ENCODE measurements at places on chromosomes 3 and 15.

GRCh38 chr3:159805411-159805772 lies 183.2 kb upstream of the IL12A start:
- DNase-seq = no peak

- DNase-seq = no peak
Observed at GRCh38 chr3:47404955-47405790, 24.4 kb downstream of the PTPN23 start.

DNA sequence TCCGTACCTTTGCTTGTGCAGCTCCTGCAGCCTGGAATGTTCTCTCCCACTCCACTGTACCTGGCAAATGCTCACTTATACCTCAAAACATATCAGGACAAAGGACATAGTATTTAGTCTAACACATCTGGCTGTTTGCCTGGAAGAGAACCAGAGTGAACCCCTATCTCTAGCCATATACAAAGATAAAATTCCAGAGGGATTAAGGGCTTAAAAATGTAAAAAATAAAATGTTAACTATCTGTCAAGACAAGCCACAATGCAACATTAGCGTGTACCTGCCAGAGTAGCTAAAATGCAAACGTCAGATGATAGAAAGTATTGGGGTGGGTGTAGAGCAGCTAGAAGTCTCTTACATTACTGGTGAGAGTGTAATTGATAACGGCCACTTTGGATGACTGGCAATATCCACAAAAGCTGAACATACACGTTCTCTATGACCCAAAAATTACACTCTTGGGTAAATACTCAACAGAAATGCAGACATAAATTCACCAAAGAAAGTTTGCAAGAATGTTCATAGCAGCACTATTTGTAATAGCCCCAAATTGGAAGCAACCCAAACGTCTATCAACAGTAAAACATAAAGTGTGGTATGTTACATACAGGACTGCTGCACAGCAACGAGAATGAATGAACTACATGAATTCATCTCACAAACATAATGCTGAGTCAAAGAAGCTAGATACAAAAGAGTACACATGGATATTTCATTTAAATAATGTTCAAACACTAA lies 18.2 kb upstream of the ADPGK start:
- DNase-seq = no peak

- no peak for DNase-seq
Observed at GRCh38 chr3:186665625-186666188, at the start of gene HRG. Gene HRG (plus strand): TSS chr3:186666014. CDS start chr3:186666032, 18 bp downstream.

DNA sequence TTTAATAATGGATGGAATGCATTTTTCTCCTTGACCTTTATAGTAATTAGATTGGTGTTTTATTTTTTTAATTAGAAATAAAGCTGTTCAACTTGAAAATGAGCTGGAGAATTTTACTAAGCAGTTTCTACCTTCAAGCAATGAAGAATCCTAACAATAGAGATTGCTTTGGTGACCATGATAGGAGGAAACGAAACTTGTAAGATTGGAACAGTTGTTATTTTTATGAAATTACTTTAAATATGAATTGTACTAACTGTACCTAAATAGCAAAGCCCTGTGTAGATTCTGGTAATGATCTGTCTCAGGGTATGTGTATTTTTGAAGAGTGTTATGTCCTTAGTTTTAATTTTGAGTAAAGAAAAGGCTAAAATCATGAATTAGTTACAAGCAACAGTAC lies 44.4 kb downstream of the MFN1 start:
- DNase-seq = no peak

DNA sequence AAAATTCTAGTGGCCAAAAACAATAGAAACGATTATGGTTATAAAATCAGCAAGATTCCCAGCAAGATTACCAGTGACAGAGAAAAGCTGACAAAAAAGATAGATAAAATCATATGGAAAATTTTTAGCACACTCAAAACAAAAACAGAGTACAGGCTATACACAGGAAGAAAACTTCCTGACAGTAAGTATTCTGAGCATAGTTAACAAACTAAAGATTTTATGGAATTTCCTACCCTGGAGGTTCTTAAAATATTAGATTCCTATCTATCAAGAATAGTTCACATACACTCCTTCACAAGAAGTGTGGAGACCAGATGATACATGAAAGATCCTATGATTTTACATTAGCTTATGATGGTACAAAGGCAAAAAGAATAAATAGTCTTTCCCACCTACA lies 50.8 kb downstream of the ZNF148 start:
- no peak for DNase-seq

DNA sequence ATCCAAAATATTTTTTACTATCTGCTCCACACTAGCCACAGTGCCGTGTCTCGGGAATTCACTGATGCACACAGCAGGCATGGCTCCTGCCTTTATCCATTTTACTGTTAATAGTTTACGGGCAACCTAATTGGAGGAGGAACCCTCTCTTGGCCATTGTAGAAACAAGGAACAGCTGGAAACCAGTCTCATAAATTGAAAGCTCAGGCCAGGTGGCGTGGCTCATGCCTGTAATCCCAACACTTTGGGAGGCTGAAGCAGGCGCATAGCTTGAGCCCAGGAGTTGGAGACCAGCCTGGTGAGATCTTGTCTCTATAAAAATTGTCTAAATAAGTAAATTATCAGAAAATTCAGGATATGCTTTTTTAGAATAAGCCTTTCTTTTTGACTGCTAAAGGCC lies 39.0 kb downstream of the IL5RA start:
- no peak for DNase-seq

GRCh38 chr15:93031103-93031464 lies 57.9 kb downstream of the RGMA start:
- no peak for DNase-seq

GRCh38 chr3:3084890-3085289 lies 25.3 kb downstream of the IL5RA start:
- DNase-seq = no peak

DNA sequence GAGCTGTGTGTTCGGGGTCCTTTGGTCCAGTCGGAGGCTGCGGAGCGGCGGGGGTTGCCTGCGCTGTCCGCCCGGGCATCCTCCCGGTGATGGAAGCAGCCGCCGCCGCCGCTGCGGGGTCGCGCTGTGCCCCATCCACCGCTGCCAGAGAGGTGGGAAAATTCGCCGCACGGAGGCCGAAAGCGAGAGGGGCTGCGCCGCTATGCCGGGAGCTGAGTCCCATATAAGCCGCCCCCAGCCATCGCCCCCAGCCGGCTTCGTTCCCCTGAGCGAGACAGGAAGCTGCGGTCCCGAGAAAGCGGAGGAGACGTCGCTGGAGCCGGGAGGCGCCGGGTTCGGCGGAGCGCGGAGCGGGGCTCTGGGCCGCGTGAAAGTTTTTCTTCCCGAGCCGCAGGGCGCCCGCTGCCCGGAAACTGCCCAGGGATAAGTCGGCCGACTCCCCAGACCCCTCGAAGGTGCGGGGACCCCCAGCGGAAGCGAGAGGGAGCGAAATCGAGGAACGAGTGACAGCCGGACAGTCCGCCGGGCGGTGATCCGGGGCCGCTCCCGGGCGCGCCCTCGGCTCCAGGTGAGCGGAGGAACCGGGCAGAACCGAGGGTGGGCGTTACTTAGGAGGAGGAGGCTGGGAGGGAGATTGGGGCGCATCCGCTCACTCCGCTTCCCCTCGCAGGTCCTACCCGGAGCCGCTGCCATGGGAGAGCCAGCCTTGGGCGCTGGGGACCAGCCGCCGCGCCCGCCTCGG lies 574 bp downstream of the CHST2 start:
- DNase-seq = peak; percentile 18

- no peak for DNase-seq
Observed at GRCh38 chr3:123376451-123377242, 72.2 kb downstream of the ADCY5 start.

GRCh38 chr3:133535971-133536881 lies 37.3 kb upstream of the CDV3 start:
- DNase-seq = no peak

GRCh38 chr15:67134871-67135492 lies 69.6 kb downstream of the SMAD3 start:
- DNase-seq = no peak

- DNase-seq = no peak
Observed at GRCh38 chr3:10977892-10978510, 14.5 kb upstream of the SLC6A1 start.

GRCh38 chr3:179842061-179842460 lies 189.2 kb downstream of the USP13 start:
- DNase-seq = no peak

- DNase-seq = no peak
Observed at GRCh38 chr3:58835086-58835485, 168.5 kb upstream of the FAM3D start.

GRCh38 chr15:41281236-41281635 lies 50.2 kb downstream of the CHP1 start:
- DNase-seq = no peak

DNA sequence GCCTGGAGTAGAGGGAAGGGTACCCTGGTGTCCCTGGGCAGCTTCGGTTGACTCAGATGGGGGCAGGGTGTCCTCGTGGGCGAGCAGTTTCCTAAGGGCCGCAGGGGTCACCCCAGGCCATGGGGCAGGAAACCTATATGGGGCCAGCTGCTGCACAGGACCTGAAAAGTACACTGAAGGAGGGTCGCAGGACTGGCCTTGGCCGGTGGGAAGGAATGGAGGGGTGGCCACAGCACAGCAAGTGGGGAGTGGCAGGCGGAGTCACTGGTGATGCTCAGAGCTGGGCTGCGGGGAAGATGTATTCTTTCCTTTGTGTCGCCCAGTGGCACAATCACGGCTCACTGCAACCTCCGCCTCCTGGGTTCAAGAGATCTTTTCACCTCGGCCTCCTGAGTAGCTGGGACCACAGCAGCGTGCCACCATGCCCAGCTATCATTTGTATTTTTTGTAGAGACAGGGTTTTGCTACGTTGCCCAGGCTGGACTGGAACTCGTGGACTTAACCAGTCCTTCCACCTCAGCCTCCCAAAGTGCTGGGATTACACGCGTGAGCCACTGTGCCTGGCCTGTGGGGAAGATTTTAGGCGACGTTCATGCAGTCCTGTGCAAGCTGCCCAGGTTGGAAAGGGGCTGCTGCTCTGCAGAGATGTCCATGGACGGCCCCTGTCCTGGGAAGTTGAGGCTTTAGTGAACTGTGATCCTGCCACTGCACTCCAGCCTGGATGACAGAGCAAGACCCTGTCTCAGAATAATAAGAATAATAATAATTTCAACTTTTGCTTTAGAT lies 57.2 kb downstream of the EFCAB12 start:
- DNase-seq = no peak

GRCh38 chr3:32000877-32001276 lies 19.3 kb downstream of the ZNF860 start:
- no peak for DNase-seq

- DNase-seq = no peak
Observed at GRCh38 chr15:50593761-50594160, 47.3 kb upstream of the USP50 start.

DNA sequence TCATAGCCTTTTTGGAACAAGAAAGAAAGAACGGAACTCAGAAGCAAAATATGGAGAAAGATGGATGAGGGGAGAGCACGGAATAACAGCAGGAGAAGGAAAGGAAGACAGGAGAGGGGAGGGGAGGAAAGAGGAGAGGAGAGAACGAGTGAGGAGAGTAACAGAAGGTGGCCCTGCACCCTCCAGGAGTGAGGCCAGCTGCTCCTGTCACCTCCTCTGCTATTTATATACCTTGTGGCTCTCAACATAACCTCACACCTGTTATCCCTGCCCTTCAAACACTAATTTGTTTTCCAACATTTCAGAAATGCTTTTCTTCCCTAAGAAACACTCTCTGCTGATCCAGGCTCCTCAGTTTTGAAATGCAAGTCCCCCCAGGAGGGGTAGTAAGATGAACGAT lies 53.4 kb upstream of the ATP2B2 start:
- DNase-seq = no peak

GRCh38 chr15:83243634-83244033 lies 36.0 kb upstream of the HDGFL3 start:
- DNase-seq = no peak

DNA sequence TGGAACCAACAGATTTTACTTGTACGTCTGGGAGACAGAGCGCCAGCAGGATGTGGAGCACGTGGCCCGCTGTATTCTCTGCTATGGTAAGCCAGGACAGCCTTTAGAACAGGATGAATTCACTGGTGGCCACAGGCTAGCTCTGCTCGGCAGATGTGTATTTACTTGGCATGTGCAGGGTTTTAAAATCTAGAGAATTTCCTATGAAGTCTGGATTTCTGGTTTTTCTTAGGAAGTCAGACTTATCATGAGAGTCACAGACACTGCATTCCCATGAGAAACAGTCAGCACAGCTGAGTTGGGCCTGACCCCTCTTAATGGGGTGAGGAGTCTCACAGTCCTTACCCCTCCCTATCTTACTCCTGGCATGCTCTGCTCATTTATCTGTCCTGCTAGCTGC lies 84.6 kb upstream of the COL6A5 start:
- no peak for DNase-seq

GRCh38 chr3:31142139-31142538 lies 247.7 kb upstream of the GADL1 start:
- no peak for DNase-seq

DNA sequence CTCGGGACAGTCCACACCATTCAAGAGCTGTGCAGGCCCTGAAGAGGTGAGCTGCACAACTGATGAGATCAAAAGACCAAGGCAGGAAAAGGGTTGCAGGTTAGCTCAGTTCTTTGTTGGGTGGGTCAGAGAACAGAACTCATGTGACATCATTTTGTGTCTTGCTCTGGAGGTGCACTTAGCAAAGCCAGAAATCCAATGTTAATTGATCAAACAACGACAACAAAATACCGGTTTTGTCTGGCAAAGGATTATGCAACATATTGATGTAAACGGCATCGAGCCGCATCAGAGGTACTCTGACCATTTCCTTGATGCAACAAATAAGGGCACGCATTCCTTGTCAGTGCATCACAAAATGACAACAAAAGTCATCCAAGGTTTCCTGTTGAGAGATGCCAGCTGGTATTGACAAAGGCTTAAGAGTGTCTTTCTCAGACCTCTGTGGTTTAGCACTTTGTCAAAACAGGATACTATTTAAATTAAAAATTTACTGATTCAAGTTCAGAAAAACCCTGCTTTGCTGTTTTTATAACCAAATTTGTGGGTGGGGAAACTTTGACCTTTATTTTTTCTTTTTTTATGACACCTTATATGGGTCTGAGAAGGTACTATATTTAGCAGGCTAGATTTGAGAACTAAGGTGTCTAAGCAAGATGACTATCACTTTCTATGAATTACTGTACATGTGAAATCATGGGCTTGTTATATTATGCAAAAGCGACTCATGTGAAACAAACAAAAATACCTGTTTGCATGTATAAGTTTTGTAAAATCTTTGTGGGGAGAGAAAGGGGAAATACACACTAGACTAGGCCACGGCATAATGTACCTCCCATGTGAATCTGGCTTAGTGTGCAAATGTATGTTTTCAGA lies 496.1 kb downstream of the FOXP1 start:
- DNase-seq = no peak

DNA sequence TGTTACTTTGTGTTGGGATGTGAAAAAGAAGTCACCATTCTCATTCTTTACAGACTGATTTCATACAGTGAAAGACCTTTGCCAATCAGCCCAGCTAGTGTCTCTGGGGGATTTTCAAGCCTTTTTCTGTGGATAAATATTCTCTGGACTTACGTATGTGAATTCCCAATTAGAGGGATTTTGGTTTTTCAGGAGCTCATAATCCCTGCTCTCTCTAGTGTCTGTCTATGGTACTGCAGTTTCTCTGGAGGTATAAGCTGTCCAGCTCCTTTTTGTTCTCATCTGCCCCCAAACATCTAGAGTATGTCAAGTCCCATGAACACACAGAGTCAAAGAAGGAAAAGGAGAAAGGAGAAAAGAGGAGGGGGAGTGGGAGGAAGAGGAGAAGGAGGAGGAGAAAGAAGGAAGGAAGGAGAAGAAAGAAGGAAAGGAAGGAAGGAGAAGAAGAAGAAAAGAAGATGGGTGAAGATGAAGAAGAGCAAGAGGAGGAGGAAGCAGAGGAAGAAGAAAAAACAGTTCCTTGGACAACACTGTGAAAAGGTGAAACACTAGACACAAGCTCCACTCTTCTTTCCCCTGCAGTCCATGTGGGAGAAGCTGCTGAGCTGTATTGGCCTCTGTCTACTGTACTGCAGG lies 218.6 kb downstream of the GREM1 start:
- no peak for DNase-seq

All from stimulated activated CD4-positive, alpha-beta T cell treated with anti-CD3 and anti-CD28 coated beads, Interleukin-1b, Interleukin-23, amount 100 ng/mL, for 24 hours (primary cell).